DMS53 (cell line): ENCODE measurements at places on chromosomes 6 and 20.

DNA sequence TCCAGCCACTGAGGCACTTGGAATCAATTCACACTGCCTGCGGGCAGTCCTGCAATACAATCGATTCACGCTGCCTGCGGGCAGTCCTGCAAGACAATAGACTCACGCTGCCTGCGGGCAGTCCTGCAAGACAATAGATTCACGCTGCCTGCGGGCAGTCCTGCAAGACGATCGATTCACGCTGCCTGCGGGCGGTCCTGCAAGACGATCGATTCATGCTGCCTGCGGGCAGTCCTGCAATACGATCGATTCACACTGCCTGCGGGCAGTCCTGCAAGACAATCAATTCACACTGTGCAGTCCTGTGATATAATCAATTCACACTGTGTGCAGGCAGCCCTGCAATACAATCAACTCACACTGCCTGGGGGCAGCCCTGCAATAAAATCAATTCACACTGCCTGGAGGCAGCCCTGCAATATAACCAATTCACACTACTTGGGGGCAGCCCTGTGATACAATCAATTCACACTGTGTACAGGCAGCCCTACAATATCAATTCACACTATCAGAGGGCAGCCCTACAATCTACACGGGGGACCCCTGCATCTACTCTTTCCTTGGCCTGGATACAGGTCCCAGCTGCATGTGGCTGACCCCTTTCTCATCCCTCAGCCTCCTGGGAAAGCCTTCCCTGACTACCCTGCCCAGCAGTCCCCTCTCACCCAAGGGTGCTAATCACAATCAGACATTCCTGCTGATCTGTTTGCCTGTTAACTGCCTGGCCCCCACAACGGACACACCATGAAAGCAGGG lies 10.4 kb downstream of the TAF4 start:
- no peak for DNase-seq

DNA sequence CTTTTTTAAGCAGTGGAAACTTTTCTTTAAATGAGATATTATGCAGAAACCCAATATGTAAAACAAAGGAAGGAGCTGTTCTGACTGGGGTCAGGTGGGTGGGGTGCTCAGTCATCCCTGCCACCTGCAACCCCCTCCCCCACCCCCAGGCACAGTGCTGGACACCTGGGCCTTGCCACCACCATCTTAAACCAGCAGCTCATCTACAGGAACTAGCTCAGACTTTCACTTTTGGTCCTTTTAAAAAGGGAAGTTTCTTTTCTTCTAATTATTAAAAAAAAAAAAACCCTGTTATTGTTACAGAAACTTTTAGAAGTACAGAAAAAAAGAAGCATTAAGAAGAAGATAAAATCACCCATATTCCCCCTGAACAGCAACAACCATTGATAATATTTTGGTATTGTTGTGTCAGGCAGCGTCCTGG lies 37.1 kb downstream of the PPP1R16B start:
- DNase-seq, result no peak

GRCh38 chr6:31354158-31354863 lies 2.7 kb downstream of the HLA-B start:
- DNase-seq, result no peak

DNA sequence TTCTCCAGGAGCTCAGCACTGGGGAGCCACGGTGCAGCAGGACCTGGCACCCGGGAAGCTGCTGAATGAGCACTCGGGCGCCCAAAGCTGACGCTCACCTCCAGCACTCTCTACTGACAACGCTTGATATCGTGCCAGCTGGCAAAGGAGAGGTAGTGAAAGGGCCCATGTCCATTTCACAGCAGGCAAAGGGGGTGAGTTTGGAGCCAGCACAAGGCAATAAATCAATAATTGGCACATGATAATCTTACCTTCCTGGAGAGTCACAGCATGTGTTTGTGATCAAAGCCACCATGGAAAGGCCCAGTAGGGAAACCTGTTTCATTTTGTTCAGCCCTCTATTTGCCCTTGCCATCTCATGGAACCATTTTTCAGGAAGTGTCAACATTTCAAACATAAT lies 23.3 kb upstream of the SMIM26 start:
- DNase-seq, result no peak

DNA sequence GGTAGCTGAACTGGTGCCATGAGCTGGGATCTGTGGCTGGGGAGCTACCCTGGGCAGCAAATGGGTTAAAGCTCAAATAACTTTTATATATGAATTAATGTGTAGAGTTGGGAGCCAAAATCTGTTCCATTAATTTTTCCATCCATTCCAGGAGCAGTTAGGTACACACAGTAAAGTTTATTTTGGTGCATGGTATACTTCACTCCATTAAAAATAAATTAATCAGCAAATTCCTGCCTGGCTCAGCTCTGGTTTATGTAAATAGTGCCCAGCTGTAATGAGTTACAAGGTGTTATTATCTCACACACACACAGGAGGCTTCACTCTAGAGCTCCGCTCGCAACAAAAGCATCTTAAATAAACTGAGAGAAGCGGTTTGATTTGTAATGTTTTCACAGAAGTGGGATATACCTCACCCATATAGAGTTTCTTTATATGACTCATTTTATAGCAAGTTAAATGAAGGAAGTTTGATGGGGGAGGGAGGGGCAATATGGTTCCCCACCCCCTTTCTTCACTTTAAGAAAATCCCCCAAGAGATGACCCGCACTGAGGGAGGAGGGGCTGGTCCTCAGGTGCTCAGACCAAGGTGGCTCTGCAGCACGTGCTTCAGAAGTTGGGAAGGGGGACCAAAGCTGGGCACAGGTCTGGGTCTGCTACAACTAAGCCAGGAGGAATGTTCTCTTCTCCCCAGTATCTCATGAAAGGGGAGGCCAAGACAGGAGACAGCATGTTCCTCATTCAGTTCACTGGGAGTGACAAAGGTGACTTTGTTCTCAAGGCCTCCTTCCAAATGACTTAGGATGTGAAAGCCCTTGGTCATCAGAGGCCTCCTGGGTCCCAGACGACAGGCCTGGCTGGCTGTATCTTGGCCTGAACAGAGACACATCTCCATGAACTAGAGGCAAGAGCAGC lies 10.5 kb upstream of the FAM83C start:
- DNase-seq, result no peak

- no peak for DNase-seq
Observed at GRCh38 chr6:169851641-169852503, 100.5 kb downstream of the ERMARD start.
